Stimulated activated CD4-positive, alpha-beta T cell treated with anti-CD3 and anti-CD28 coated beads, Interleukin-1b, Interleukin-23, amount 100 ng/mL, for 1 hour (primary cell): ENCODE measurements at places on chromosomes 4 and X.
A peak's percentile ranks its signal among the peaks of the same experiment; 100 is the strongest.

- no peak for DNase-seq
These were observed 138.6 kb upstream of the APOOL start for GRCh38 chrX:84865113-84865512.

- DNase-seq, result no peak
These were observed 61.9 kb downstream of the ARHGAP10 start for GRCh38 chr4:147793569-147794313.

DNA sequence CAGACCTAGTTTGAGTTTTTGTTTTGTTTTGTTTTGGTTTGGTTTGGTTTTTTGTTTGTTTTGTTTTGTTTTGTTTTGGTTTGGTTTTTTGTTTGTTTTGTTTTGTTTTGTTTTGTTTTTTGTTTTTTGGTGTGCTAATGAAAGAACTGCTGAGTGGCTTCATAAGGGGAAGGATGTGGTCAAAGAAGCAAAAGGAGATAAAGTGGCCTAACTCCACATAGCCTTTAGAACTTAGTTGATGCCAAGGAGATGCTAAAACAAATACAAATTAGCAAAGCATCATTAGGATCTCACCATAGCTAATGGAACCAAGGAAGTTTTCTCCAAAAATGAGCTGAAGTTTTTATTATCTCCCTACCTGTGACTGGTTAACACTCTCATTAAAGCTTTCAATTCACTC is 44.6 kb upstream of the TMEM164 start:
- DNase-seq, result no peak

GRCh38 chr4:24003926-24004325 is 114.1 kb upstream of the PPARGC1A start:
- DNase-seq, result no peak

GRCh38 chr4:29538889-29539646 is 1181.1 kb upstream of the PCDH7 start:
- DNase-seq, result no peak

GRCh38 chr4:141635736-141636081 is 674 bp upstream of the IL15 start:
- DNase-seq, result no peak

GRCh38 chrX:107744868-107745267 is 30.7 kb downstream of the TSC22D3 start:
- no peak for DNase-seq

DNA sequence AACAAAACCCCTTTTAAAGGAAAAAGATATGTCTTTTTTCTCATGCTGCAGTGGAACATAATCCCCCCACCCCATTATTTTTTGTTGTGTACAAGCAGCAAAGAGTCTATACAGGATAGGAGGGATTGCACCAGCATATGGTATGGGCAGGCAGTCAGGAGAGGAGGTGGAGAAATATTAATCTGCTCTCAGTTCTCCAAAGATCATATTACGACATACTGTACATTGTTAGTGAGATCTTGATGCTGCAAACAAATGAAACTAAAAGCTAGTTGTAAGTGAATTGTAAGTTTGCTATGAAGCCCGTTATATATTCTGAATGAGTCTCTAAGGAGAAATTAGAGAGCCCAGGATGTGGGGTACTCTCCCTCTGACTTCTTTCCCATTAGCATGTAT is 75.3 kb downstream of the RAPGEF2 start:
- DNase-seq, result no peak

GRCh38 chr4:76342191-76342590 is 35.7 kb downstream of the STBD1 start:
- DNase-seq, result no peak

- DNase-seq, result no peak
These were observed 427.3 kb upstream of the FAM241A start for GRCh38 chr4:111717921-111718320.

DNA sequence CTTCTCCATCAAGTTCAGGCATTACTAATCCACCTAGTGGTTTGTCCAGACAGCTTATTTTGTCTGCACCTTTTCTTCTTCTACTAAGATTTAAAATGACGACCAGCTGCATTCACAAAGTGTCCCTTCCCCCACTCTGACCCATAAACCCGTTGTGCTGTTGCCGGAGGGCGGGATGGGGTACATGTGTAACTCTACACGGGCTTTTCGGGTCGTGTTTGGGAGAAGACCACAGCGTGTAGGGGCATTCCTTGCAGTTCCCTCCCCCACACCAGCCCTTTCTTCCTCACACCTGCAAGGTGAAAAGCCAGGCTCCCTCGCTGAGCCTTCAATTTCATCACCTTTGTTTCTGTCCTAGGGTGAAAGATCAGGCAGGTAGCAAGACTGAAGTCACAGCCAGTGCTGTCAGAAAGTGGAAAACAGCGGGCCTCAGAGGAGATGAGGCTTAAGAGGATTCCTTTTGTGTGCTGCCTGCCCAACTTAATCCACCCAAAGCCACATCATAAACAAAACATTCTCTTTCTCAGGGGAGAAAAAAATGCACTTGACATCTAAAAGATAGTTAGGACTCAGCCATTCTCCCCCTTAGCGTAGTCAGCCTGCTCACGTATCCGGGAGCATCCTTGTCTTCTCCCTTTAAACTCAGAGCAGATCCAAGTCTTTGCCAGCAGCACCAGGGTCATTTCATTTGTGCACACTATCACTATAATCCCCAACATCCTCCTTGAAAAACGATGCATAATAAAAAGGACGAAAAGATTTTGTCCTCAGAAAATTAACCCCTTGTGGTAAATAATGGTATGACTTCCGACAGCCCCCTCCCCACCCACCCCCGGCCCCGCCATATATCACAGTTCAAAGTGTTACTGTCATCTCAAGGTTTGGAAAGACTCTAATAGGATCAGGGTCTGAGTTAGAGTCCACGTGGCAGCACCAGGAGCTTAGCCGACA is 599.0 kb downstream of the RAB28 start:
- DNase-seq, result no peak

- no peak for DNase-seq
These were observed 39.5 kb upstream of the TMEM154 start for GRCh38 chr4:152719291-152719690.

GRCh38 chr4:16217300-16218051 is 8.8 kb downstream of the TAPT1 start:
- no peak for DNase-seq

DNA sequence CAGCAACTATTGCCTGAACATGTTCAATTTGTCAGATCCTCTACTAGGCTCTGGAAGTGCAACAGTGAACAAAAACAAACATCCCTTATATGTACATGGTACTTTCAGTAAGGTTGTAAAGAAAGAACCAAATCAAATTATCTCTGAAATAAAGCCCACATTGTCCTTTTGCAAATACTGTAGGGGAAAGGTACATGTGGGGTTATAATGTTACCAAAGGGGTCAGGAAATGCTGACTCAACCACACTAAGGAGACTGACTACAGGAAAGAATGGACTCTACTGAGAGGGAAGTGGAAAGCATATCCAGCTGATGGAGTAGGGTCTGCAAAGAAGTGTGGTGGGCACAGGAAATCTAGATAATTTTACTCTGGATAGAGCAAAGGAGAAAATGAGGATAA is 61.5 kb downstream of the PCDH18 start:
- DNase-seq, result no peak

- no peak for DNase-seq
These were observed 1.3 kb downstream of the CHST7 start for GRCh38 chrX:46574774-46575381.

DNA sequence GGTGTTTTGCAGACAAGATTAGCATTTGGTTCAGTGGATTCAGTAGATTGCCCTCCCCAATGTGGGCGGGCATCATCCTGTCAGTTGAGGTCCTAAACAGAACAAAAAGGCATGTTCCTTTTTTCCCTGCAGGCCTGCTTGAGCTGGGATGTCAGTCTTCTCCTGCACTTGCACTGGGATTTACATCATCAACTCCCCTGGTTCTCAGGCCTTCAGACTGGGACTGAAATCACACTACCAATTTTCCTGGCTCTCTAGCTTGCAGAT is 278.9 kb upstream of the FTHL17 start:
- DNase-seq, result no peak

DNA sequence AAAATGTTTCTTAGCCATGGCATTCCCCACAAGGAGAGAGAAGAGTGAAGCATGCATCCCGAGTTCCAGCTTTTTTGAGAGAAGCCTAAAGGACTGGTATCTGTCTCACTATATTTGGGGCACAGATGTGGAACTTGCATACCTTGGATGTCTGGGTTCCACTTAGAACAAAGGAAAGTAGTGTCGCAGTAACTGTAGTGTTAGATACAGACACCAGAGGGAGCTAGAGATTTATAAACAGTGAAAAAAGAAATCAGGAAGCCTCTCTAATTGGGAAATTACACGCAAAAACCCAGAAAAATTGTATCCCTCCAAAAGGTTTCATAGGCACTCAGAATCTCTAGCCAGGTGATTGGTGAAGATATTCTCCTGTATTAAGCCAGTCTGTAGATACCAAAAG is 34.4 kb downstream of the AGTR2 start:
- no peak for DNase-seq

- no peak for DNase-seq
These were observed 35.3 kb downstream of the C4orf54 start for GRCh38 chr4:99622341-99622740.

GRCh38 chr4:77104791-77105540 is 29.2 kb upstream of the CCNI start:
- no peak for DNase-seq

GRCh38 chr4:151564321-151564720 is 155.3 kb downstream of the FHIP1A start:
- DNase-seq, result no peak

GRCh38 chr4:172124656-172125308 is 311.6 kb downstream of the GALNTL6 start:
- DNase-seq, result no peak

GRCh38 chr4:10582951-10583350 is 101.6 kb downstream of the CLNK start:
- DNase-seq, result no peak

GRCh38 chr4:4575284-4576211 is 33.7 kb upstream of the STX18 start:
- peak; percentile 17 for DNase-seq

DNA sequence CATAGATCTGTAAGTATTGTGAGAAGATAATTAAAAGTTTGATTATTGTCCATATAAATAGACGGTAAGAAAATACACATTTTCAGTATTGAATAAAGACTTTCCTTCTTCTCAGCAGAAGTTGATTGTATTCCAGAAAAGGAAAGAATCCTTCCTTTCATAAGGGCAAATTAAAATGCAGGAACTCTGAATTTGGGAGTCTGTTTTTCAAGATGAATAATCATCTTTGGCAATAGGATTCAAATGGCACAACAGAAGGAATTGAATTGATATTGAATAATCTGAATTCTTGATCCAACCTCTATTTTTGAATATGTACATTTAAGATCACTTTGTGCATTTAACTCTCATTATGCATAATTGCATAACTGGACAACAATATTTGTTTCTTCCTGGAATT is 149.3 kb downstream of the DMD start:
- no peak for DNase-seq

DNA sequence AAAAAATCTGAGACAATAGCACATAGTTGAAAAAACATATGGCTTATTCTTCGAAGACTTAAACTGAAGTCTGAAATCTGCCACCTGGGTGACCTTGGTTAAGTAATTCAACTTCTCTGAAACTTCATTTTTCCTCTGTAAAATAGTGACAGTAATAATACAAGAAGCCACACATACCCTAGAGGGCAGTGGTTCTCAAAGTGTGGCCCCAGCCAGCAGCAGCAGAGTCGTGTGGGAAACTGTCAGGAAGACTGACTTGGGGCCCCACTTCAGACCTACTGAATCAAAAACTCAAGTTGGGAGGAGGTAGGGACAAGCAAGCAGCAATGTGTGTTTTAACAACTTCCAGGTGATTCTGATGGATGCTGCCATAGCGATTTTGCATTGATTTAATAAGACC is 249.9 kb downstream of the HNRNPD start:
- DNase-seq, result no peak

GRCh38 chrX:37959212-37960021 is 46.9 kb upstream of the SYTL5 start:
- no peak for DNase-seq
